ENCODE measurements at places on chromosomes 2 and 18.

DNA sequence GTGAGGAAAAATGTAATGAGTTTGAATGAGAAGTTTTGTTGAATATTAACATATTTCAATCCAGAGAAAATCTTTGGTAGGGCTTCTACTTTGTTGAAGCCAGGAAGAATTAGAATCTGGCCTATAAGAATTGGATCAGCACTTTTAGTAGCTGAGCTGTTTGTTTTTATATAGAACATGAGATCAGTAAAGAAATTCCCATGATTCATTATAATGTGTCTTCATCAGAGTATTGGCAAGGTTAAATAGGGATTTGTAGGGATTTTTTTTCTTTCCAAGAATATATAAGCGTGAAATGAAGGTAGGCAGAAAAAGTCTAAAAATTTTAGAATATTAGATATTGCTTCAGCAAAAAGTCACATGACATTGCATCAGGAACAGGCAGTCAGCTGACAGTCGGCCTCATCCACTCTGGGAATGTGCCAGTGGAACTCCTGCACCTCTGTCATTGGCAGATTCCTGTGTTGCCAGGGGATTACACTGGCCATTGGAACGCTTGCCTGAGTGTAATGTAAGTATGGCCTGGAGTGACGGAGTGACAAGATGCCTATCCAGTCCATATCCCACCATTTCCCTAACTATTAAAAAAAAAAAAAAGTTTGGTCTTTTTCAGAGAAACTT is 60.6 kb downstream of the SERTAD2 start:
- no peak for DNase-seq

DNA sequence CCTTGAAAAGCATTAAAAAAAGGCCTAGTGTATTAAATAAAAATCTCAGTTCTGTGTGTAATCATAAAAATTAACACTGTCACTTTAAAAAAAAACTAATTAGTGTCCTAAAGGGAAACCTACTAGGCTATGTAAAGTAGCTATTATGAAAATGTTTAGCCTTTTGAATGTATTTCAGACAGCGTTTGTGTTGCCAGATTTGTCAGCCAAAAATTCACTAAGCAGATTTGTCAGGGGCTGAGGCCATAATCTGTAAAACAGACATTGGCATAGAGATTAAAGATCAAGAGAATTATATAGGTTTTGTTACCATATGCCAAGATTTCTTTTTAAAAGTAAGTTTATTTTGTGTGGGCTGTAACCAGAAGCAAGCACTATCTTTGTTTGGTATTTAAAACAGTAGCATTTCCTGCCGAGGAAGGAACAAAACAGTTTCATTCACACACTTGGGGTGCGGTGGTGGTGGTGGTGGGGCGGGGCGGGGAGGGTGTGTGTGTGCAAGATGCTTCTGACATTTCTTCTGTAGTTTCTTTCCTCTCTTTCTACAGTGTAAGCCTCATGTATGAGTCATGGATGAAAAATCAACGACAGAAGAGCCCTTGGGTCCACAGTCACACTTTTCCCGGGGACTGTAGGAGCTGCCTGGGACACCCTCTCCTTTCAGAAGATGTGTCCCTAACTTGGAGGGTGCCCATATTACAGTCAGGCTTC is 328.5 kb upstream of the FANCL start:
- no peak for DNase-seq

- no peak for DNase-seq
Observed at GRCh38 chr2:160256507-160256906, 56.4 kb upstream of the ITGB6 start.

- no peak for DNase-seq
Observed at GRCh38 chr2:39283561-39283960, 39.8 kb upstream of the CDKL4 start.

- DNase-seq: no peak
Observed at GRCh38 chr2:188426121-188426520, 134.4 kb downstream of the GULP1 start.

GRCh38 chr2:25957743-25958142 is 24.6 kb downstream of the KIF3C start:
- no peak for DNase-seq
